ENCODE measurements at places on chromosomes 11 and 22.

DNA sequence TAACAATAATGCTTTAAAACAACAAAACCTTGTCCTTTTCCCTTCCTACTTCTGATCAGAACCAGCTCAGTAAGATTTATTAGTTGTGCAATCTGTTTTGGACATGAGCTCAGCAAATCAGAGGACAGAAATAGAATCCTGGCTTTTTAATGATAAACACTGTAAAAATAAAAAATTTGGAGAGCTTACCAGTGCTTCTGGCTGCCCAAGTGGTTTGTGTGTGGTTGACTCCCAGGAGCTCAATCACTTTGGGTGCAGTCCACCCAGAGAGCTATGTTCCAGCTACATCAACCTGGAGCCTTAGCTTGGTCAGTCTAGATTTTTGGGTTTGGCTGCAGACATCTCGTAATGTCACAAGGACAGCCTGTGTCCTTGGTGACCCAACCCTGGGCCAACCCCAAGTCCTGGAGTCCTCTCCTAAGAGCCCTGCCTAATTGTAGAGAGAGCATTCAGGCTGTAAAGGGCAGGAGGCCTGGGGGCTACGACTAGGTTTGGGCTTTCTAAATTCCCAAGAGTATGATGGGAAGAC, 28.5 kb downstream of the CD44 start:
- no peak for DNase-seq

- DNase-seq = no peak
Observed at GRCh38 chr11:64786308-64786707, 8.0 kb upstream of the SF1 start.

GRCh38 chr11:101158119-101158518, 28.5 kb upstream of the PGR start:
- no peak for DNase-seq

DNA sequence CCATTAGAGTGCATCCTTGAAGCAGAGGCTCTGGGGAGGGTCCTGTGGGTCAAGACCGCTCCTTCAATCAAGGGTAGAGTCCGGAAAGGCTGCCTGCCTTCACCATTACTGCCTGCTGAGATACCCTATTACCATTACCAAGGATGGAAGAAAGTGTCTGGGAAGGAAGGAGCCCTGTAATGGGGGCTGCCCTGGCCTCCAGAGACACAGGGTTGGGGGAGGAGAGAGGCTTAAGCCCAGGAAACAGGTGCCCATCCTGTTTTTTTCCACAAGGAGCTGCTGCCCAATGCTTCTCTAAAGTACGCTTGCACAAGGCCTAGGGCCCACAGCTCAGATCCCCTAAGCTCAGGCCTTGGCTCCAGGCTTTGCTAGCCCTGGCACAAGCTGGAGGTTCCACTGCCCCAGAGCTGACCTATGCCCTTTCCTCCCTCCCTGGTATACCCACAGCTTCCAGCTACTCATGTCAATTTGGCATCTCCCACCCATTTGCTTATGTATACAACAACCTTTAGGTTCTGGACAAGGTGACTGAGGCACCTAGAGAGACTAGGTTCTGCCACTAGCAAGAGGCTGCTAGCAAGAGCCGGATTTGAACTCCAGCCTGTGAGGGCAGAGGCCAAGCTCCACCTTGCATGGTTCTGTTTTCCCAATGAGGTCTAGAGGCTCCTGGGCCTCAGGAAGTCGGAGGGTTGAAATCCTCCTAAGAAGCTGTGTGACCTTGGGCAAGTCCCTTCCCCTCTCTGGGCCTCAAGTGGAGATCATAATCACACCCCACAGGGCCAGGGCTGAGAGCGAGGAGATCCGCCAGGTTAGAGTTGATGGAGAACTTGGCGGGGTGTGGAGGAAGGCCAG, 1.5 kb upstream of the PLCB3 start:
- DNase-seq = no peak

- no peak for DNase-seq
Observed at GRCh38 chr11:9538548-9538947, 34.9 kb upstream of the WEE1 start.

DNA sequence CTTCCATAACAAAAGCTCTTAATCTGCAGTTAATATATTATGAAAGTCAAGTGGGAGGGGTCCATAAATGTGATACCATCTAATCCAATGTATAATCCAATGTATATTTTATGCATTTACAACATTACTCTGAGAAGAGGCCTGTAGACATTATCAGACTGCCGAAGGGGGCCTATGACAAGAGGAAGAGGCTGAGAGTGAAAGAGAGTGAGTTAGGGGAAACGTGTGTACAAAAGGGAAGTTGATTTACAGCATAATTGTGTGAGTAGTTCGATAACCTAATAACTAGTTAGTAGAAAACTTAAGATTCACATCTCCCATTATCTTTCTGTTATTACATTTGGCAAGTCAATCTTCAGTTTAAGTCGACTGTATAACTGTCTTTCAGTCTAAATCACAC, 86.6 kb downstream of the DDX10 start:
- no peak for DNase-seq

- DNase-seq = no peak
Observed at GRCh38 chr11:128942817-128943427, at the start of gene TP53AIP1. Gene TP53AIP1, minus strand, starts transcription at chr11:128942871. Its CDS starts 5,053 bp downstream, at chr11:128937818.

GRCh38 chr11:12187399-12187798, 77.0 kb downstream of the MICAL2 start:
- peak; percentile 65 for DNase-seq
